Stimulated activated CD8-positive, alpha-beta memory T cell treated with anti-CD3 and anti-CD28 coated beads, Interleukin-15, amount 100 ng/mL, for 48 hours (primary cell): ENCODE measurements at places on chromosomes 2 and 18.
A peak's percentile ranks its signal among the peaks of the same experiment; 100 is the strongest.

- DNase-seq, result no peak
These were observed 152.9 kb downstream of the SPP2 start for GRCh38 chr2:234203135-234203984.

DNA sequence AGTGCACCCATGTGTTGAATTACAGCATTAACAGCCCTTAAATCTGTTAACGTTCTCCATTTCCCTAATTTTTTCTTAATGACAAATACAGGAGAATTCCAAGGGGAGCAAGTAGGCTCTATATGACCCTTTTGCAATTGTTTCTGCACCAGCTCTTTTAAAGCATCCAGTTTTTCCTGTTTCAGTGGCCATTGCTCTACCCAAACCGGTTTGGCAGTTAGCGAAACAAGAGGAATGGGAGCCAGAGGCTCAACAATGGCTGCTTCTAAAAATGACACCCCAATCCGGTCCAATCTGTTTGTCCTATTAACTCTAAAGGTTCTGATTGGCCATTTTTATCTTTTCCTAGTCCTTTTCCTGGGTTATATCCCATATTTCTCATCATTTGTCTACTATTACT, 15.1 kb upstream of the SUCLG1 start:
- DNase-seq, result no peak

DNA sequence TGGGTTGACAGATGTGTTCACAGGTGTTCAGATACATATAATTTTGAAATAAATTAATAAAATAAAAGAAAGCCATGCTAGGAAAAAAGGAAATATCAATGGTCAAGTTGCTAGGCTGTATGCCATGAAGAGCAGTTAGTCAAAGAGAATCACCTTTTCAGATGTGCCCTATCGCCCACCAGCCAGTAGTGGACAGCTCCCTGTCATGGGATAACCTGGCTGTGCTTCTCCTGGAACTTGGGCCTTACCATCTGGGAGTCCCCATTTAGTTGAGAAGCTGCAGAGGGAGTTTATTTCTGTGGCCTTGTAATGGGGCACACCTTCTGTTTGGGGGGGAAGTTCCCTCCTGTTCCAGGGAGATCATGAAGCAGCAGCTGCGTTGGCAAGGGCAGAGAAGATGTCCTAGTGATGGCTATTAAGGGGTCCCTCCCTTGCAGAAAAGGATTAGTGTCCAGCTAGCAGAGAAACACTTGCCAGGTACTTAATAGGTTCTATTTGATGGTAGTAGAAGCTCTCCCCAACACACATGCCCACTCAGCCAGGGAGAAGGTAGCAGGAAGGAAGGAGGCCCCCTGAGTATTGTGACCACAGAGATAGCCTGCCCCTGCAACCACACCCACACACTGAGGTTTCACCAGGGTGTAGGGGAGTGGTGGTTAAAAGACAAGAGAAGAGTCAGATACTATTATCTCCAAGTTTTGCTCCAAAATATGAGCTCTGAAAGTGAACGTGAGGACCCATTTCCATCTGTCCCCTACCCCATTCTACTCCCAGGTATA, 117.7 kb downstream of the B3GNT2 start:
- DNase-seq, result peak; percentile 41

DNA sequence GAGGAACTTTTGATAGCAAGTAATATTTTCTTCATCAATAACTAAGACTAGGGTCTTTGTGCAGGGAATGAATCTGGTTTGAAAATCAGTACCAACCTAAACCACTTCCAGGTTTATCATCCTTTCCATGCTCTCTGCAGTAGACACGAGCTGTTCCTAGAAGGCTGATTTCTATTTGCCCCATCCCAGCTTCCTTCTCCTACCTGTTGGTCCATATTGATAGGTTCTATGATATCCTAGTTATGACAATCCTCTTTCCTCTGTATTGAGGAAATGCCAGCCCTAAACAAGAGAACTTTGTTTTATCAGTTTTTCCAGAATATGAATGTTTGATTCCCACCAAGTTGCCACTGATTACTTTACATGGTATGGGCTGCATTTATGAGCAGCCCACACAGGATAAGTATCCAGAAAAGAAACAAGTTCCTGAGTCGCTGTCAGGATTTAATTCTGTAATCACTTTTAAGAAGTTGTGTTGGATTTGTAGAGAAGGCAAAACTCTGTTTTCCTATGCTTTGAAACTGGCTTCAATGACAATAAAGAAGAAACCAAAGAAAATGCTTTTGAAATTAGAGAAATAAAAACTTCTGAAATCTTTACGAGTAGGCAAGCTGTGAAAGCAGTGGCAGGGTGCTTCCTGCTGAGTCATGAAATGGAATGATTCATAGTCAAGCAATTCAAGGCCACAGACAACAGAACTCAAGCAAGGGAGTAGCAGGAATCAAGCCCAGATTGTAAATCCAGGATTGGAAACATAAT, 37.3 kb upstream of the TANK start:
- DNase-seq, result no peak
